NT2/D1 (cell line): ENCODE measurements at places on chromosomes 12 and 14.
A peak's percentile ranks its signal among the peaks of the same experiment; 100 is the strongest.

DNA sequence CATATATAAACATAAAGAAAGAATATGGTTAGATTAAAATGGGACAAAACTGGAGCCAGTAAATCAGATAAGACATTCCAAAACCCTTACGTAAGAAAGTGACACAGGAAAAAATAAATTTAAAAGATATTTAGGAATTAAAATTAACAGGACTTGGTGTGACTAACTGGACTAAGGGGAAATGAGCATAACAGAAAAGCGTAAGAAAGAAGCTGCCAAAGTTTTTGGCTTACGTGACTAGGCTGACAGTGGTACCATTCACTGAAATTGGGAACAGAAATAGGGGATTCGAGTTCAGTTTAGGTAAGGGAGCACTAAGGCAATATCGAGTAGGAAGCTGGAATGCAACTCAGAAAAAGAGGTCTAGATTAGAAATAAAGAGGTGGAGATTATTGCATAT is 7.8 kb downstream of the CDK17 start:
- no peak for DNase-seq

- no peak for DNase-seq
These were observed 21.6 kb upstream of the AMN start for GRCh38 chr14:102900631-102901571.

DNA sequence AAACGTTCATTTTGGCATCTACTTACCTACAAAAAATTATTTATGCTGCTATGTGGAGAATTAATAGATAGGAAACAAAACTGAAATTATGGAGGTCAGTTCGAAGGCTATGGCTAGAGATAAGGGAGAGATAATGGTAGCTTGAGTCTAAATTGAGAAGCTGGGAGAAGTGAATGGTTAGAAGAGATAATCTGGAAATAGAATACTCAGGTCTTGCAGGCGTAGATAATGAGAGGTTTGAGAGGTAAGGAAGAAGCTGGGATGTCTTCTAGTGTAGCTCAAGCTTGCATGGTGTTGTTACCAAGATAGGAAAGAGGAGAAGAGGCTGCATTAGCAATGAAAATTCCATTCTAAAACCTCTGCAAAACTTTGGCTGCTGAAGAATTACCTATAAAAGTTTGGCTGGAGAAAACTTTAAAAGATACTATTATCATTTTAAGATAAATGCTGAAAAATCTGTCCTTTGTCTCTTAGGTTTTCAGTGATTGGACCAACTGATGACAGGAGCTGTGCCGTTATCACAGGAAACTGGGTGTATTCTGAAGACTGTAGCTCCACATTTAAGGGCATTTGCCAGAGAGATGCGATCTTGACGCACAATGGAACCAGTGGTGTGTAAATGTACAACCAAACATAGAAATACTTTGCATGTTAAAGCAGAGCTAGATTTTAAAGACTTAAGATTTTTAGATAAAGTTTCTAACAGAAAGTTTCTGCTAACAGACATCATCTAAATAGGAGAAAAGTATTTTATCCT is 14.1 kb downstream of the KLRF2 start:
- no peak for DNase-seq

DNA sequence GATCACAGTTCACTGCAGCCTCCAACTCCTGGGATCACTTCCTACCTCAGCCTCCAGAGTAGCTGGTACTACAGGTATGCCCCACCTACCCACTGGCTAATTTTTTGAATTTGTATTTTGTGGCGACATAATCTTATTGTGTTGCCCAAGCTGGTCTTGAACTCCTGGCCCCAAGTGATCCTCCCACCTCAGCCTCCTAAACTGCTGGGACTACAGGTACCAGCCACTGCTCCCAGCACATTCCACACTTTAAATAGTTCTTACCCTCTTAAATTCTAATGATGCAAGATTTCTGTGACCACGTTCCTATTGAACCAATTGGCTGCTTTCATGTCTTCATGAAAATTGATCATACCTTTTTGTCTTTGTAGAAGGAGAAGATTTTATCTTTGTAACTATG is 96.6 kb downstream of the SYT1 start:
- DNase-seq = no peak

DNA sequence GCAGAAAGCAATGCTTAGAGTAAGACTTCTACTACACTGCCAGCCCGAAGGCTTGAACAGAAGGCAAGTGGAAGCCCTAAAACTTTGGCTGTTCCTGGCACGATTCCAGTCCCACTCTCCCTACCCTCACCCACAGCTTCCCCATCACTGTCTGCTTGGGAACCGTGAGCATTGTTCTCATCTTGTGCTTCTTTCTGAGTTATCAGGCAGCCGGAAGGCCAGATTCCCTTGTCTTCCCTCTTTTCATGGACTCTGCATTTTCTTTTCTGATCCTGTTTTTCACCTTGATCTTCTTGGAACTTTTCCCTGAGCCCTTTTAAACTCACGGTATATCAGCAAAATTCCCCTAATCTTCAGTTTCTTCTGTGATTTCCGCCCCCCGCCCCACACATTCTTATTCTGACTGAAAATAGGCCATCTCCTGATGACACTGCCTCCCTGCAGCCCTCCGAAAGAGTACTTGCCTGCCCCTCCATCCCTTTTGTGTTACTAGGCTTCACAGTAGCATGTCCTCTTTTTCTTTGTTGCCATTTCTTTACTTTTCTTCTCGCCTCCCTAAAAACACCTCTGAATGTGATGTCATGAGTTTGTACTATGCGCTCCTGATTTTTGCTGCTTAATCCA is 29.9 kb downstream of the RCOR1 start:
- no peak for DNase-seq

DNA sequence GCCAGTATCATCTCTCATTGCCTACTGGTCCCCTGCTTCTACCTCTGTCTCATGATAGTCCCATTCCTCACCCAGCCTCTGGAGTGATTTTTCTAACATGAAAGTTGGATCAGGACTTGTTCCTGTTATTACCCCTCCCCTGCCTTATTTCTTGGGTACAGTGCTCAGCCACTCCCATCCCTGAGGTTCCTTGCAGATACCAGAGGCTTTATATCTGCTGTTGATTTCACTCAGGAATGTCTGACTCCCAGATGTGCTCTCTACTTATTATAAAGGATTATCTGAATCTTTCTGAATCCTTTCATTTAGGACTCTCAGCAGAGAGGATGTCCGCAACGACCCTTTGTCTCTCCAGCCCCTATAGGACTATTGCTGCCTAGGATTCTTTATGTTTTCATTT is 111.2 kb downstream of the LRRK2 start:
- DNase-seq = no peak

GRCh38 chr12:98638009-98638408 is 6.6 kb downstream of the IKBIP start:
- no peak for DNase-seq

GRCh38 chr12:45273717-45274271 is 57.9 kb downstream of the ANO6 start:
- no peak for DNase-seq

GRCh38 chr12:72313806-72314205 is 41.6 kb downstream of the TRHDE start:
- DNase-seq = no peak

GRCh38 chr14:104585966-104586697 is 6.6 kb downstream of the C14orf180 start:
- no peak for DNase-seq

DNA sequence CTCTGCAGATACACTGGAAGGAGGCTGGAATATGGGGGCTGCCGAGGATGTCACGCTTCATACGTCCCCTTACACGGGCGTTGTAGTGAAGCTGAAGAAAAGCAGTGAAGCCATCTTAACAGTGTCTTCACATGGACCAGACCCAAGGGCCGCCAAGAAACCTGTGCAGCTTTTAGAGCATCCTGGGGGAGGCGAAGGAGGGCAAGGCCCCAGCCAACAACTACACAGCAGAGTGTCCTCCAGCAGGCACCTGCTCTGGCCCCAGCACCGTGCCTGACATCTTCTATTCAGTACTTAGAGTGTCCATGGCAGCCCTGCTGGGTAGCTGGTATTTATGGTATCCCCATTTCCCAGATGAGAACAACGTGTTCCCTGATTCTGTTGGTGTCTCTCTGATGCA is 48.9 kb upstream of the RIN3 start:
- no peak for DNase-seq

DNA sequence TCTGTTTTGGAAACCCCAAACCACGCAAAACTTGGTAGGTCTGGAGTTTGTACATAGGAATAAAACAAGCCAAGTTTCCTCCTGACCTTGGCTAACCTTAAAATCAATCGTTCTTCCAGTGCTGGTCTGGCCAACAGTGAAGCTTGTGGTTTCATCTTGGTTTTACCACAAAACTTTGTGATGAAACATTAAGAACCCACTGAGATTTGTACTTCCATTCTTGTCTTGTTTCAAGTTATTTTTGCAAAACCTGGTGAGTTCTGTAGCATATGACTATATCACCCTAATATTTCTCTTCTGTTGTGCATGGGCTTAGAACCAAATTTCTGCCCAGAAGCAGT is 26.4 kb downstream of the SIX1 start:
- no peak for DNase-seq

DNA sequence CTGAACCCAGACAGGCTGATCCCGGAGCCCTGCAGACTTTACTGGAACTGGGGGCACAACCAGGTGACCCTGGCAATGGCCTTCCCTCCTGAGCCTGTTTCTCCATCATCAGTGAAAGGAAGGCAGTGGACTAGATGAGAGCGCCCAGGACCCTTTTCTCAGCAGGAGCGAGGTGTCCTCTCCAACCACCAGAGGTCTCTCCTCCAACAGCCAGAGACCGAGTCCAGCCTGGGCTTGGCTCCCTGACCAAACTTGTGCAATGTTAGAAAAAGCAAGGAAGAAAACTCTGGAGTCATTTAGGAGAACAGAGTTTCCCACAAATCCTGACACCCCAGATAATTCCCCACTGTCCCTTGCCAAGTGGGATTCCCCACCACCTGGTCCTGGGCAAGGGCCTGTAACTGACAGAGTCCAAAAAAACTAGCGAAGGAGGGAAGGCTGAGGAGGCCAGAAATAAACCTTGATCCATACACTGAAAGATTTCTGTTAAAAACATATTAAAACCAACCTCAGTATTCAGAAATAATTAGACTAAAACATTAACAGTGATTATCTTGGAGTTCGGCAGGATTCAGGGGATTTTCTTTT is 9.0 kb downstream of the RPS6KL1 start:
- DNase-seq = peak; percentile 32

DNA sequence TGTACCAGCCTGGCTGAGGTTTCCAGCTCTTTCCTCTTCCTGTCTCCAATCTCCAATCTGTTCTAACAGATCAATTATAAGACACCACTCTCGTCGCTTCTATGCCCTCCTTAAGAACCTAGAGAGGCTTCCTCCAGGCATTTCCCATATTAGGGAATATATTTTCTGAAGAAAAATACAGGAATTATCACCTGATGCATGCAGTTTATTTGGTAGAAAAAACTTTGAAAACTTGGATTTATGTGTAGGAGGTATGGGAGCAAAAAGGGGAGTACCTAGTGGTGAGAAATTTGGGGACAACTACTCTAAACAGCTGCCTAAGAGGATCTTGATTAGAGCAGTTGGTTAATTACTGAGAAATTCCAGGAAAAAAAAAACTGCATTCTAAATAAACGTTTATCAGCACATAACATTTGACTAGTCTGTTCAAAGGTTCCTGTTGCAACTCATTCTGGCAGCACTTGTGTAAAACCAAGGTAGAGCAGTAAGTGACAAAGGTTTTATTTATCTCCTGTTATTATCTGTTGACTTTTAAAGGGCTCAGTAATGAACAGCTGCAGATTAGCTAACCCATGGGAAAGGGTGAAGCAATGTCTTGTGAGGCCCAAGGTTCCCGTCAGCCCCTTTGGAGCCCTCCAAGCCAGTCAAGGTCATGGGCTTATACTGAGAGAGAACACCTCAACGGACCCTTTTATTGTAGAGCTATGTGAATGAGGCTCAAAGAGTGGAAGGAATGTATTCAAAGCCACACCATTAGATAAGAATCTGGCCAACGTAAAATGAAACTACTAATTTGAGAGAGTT is 36.4 kb upstream of the NR1H4 start:
- no peak for DNase-seq

- no peak for DNase-seq
These were observed 3.7 kb downstream of the PRICKLE1 start for GRCh38 chr12:42585841-42586216.

GRCh38 chr12:96099986-96100385 is 64.6 kb upstream of the LTA4H start:
- no peak for DNase-seq

DNA sequence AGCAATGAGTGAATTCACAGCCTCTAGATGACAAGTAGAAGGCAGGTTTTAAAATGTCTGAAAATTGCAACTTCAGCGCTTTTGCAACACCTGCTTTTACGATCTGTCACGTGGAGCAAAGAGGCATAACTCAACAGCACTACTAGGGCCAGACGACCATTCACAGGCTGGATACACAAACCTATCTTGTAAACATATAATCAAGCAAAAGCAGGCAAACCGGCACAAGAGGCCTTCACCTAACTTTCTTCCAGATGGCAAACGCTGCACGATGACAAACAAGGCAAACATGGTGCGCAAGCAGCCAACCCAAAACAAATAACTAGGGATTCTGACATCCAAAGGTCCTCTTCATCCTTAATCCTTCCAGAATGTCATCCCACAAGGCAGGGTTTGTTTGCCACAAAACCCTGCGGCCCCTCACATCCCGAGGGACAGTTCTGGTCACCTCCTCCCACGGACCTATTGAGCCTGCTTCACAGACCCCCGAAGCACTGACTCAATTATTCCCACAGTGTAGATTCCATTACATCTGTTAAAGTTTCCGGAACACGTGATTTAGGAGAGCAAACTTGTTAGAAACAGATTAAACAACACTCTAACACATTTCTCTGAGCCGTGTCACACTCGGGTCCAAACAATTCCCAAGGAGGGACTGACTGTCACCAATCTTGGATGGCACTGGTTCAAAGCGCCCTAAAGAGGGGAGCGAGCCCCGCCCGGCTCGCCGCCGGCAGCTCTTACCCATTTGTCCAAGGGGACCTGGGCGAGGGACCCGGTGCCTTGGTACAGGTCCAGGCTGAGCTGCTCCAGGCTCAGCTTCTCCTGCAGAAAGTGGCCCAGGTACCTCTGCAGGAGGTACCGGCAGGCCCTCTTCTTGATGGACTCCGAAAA is 823 bp downstream of the ATG2B start:
- peak; percentile 0 for DNase-seq

GRCh38 chr12:11630046-11630706 is 19.3 kb upstream of the ETV6 start:
- no peak for DNase-seq

DNA sequence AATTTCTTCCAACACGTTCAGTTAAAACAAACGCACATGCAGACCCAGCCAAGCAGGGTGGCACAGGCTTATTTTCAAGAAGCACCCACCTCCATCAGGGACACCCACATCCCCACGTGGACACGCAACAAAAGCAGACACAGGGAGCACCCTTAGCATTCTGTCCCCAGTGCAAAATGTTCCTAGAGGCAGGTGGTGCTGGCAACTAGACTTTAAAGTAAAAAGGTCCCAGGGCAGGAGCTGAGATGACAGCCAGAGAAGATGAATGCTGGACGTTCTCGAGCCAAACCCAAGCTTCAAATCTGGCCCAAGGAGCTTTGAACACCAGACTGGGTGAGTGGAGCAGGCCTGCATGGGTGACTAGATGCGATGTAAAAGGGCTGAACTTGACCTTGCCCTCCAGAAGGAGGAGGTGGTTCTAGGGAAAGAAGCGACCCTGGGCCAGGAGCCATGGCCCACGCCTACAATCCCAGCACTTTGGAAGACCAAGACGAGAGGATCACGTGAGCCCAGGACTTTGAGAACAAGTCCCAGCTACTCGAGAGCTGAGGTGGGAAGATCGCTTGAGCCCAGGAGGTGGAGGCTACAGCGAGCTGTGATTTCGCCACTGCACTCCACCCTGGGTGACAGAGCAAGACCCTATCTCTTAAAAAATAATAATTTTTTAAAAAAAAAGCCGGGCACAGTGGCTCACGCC is 47.3 kb downstream of the KDM2B start:
- DNase-seq = no peak

- no peak for DNase-seq
These were observed 9.5 kb downstream of the BDKRB1 start for GRCh38 chr14:96265383-96266095.
